NCI-H510A treated with DMSO at 0.1 percent for 48 hours (cell line): ENCODE measurements at places on chromosomes 12 and 14.

DNA sequence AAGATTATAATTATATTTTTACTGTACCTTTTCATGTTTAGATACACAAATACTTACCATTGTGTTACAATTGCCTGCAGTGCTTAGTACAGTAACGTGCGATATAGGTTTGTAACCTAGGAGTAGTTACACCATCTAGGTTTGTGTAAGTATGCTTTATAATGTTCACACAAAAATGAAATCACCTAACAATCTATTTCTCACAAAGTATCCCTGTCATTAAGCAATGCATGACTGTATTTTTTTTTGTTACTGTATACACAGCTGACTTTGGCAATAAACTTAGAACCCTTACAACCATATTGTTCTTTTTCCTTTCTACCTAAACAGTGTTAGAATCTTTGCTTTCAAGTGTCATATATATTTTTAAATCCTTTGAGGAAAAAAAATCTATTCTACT lies 303.0 kb upstream of the E2F7 start:
- DNase-seq = no peak

- no peak for DNase-seq
Measured at GRCh38 chr12:68530965-68531364, 79.7 kb upstream of the RAP1B start.

DNA sequence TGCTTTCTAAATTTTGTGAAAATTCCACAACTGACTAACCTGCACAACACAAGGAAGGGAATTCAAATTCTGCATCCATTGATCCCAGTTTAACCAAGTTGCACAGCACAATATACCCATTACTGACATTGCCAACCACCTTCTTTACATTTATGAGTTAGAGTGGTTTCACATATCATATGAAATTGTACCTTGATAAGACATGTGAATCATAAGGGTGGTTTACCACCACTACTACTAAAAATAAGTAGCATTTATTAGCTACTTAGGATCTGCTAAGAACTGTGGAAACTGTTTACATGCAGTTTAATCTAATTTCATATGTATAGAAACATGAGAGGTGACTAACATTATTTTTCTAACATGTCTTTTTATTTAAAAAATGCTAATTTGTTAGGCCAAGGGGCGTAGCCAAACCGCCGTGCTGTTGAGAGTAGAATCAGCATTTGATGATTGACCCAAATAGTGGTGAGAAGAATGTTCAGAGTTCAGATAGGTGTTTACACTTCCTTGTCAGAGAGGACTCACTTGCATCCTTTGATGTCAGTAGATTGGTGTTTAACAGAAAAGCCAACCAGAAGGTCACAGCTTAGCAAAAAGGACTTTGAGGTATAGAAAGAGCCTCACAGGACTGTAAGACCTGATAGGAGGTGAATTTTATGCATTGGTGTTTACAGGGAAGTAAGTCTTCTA lies 56.2 kb downstream of the LRFN5 start:
- no peak for DNase-seq

DNA sequence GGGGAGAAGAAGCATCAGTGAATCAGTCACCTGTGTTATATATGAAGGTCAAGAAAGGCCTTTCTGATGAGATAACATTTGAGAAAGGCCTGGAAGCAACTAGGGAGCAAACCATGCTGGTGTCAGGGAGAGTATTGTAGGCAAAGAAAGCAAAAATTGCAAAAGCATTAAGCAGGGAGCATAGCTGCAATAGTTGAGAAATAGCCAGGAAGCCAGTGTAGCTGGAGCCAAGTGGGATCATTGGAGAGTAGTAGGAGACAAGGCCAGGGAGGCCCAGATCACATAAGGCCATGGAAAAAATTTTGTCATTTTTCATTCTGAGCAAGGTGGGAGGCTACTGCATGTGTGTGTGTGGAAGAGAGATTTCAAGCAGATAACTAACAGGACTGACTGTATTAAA lies 18.8 kb upstream of the MAGOHB start:
- DNase-seq = no peak

DNA sequence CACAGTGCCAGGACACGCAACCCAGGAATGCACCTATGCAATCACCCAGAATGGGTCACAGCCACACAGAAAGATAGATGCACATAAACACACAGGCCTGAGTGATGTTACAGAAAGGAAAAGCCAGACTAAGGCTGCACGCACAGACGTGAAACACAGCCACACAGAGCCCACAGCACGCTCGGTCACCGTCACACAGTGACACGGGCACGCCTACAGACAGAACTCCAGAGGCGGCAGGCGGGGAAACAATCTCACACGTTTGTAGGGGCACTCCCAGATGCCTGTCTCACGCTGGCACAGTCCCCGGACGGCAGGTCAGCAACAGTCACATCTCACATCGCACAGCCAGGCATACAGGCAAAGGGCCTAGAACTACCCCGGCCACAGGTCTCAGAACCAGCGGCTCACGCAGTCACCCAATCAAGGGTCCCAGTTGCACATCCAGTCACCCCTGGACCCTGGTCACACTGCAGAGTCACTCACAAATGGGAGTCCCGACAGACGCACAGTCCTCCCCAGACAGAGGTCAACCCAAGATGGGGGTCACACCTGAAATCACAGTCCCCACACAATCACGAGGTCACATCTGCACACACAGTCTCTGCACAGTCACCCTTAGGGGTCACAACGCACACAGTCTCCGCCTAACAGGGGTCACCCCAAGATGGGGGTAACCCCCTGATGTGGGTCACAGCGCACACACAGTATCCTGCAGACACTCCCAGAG lies 790 bp downstream of the SSH1 start:
- DNase-seq = no peak

- no peak for DNase-seq
Measured at GRCh38 chr14:99586761-99587459, 17.1 kb downstream of the CCDC85C start.

GRCh38 chr14:56794088-56794556 lies 16.2 kb downstream of the OTX2 start:
- DNase-seq = no peak

DNA sequence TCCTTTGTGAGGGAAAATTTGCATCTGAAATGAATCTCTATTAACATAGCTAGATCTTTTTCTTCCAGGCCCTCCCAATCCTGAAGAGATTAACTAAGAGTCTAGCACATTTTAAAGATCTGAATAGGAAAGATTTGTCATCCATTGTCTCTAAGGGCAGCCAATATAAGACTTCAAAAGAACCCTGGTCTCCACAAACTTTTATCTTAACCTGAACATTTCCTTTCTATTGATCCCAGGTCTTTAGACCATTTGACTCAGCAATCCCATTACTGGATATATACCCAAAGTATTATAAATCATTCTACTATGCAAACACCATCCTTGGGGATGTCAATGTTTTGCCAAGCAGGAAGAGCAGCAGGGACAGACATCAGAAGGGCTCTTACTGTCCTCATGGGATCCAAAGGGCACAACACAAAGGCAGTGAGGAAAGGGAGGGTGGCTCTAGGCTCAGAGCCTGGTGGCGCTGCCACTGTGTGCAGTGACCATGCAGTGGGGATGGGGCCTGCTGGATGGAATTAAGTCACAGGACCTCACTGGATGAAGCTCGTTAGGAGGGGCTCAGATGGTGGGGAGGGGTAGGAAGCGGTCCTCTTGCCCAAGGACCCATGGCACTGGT lies 12.7 kb upstream of the BDKRB2 start:
- DNase-seq = peak; percentile 25

DNA sequence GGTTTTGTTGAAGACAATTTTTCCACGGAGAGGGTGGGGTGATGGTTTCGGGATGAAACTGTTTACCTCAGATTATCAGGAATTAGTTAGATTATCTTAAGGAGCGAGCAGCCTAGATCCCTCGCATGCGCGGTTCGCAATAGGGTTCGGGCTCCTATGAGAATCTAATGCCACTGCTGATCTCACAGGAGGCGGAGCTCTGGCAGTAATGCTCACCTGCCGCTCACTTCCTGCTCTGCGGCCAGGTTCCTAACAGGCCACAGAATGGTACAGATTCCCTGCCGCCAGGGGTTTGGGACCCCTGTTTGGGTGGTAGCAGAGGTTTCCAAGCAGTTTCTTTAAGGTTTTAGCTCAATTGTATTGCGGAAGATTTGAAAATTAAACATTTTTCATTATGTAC lies 439.8 kb upstream of the OR4E1 start:
- DNase-seq = no peak

GRCh38 chr12:95017482-95017881 lies 14.0 kb upstream of the NDUFA12 start:
- no peak for DNase-seq

- DNase-seq = no peak
Measured at GRCh38 chr12:89243771-89244170, 108.5 kb downstream of the DUSP6 start.

DNA sequence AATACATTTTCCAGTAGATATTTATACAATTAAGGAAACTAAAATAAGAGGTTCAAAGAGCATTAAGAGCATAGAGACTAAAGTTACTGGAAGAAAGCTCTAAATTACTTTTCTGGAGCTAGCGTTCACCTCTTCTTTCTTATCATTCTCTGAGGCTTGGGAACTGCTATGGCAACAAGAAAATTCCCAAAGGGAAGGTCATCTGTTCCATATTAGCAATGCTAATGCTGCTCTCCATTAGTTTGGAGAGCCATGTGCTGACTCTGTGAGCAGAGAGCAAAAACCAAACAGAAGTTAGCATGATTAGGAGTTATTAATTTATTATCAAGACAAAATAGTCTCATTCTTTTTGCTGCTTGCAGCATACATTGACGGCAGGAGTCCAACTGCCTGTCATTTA lies 143.1 kb upstream of the SLC16A7 start:
- DNase-seq = no peak

DNA sequence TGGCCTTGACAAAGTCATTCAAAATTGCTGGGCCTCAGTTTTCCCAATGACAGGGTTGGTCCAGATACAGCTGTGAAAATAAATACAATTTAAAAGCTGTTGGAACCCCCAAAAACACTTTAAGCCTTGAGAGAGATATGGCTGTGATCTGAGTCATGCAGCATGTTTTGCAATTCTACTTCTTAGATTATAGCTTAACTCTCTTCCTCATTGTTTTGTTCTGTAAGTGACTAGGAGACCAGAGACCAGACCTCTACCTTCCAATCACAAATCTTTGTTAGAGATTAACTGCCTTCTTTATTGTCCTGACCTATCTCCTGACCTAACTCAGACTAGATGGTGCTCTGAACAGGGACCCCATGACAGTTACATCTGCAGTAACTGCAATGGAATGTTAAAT lies 198.1 kb downstream of the STXBP6 start:
- DNase-seq = no peak

DNA sequence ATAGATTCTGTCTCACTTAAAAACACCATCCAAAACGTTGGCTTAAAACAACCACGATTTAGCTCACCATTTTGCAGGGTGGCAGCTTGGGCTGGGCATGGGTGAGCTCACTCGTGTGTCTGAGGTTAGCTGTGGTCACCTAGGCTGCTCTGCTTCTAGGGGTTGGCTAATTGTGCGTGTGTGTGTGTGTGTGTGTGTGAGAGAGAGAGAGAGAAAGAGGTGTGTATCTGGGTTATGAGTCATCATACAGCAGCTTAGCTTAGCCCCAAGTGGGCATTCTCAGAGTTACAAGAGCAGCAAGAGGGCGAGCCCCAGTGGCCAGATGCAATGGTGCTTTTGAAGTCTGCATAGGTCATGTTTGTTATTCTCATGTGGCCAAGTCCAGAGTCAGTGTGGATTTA lies 6.0 kb downstream of the FBXW8 start:
- peak; percentile 96 for DNase-seq

GRCh38 chr12:108321688-108322087 lies 17.4 kb downstream of the CMKLR1 start:
- no peak for DNase-seq

- DNase-seq = peak; percentile 70
Measured at GRCh38 chr14:35046751-35047536, 872 bp downstream of the FAM177A1 start.

DNA sequence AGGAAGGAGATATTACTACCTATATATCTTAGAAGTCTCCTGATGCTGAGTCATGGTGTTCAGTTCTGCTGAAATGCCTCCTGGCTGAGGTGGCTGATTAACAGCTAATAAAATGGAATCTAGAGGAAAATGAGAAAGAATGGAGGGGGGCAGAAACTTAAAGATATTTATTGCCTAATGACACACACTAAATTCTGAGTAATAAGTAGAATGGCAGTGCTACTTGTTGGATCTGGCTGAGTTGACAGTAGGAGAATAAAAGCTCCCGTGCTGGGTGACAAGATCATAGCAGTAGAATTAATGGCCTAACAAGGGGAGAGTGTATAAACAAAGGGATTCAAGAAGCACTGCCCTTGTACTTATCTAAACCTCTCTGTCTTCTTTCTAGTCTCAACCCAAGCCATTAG lies 137.5 kb downstream of the CNTN1 start:
- DNase-seq = no peak

DNA sequence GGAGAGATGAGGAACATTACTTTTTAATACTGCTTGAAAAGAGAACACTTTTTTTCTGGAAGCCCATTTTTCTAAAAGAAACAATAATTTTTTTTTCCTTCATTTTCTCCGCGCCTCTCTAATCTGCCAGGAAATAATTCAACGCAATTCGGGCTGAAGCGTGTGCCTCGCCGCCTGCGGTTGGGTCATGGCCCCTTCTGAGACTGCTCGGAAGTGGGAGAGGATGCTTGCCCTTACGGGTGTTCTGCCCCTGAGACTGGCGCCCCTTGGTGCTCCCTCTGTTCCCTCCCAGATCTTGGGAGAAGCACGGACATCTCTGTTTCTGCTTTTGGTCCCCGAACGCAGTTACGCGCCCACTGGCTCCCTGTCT lies 332 bp upstream of the TBC1D30 start:
- peak; percentile 72 for DNase-seq

DNA sequence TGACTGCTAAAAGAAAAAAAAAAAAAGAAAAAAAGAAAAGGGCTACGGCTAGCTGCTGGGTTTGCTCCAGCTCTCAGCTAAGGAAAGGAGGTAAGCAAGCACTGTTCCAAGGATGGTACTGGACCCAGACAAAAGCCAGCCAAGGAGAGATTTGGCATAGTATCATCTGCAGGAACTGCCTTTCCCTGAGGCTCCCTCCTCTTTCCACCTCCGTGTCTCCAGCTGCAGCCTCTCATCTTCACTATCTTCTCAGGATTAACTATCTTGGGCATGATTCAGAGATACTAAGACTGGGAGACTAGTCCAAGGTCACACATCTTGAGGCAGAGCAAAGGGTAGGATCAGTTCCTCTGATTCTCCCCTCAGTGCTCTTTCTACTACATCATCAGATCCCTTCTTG lies 6.0 kb downstream of the KITLG start:
- no peak for DNase-seq

- no peak for DNase-seq
Measured at GRCh38 chr12:47814539-47815170, 5.0 kb downstream of the HDAC7 start.
